Activated gamma-delta T cell treated with anti-CD3 and anti-CD28 coated beads, Interleukin-2, amount 50 U/mL, for 16 hours (primary cell): ENCODE measurements at places on chromosomes 4 and X.

GRCh38 chrX:106203315-106203714 lies 35.2 kb downstream of the PWWP3B start:
- DNase-seq = no peak

DNA sequence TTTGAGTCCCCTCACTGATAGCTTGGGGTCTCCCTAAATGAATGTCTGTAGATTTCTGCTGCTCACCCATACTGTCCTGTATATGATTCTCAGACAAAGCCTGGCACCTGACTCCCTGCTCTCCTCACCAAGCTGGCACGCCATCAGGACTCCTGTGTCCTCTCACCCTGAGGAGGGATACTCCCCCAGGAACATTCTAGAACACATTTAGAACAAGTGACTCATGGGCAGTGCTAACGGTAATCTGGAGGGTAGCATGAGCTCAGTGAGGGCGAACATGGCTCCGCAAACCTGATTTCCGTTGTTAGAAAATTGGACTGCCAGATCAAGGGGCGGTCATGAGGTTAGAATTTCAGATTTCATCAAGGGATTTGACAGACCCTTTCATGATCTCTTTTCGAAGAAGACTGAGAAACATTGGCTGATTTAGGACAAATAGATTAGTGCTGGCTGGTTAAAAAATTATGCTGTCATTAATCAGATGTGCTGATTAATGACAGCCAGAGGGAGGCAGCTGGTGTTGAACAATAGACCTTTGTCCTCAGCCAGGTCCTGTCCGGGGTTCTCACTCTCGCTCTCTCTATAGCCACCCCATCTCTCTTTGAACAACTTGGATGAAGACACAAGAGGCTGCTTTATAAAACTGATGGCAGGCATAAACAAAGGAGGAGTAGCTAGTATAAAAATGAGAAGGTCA lies 244.3 kb downstream of the PTTG2 start:
- DNase-seq = no peak

DNA sequence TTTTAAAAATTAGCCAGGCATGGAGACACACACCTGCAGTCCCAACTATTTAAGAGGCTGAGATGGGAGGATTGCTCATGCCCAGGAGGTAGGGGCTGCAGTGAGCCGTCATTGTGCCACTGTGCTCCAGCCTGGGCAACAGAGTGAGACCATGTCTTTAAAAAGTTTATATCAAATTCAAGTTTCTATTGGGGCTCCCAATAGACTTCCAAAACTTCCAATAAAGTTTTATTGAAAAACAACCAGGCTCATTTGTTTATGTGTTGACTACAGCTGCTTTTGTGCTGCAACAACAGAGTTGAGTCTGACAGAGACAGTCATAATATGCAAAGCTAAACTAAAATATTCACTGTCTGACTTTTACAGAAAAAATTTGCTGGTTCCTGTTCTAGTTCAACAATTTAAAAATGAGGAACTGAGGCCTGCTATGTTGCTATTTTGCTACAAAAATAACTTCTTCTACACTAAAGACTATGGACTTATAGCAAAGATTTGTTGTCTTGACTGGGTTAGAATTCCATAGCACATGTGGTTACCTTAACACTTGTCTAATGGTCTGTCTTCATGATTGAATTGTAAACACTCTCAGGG lies 63.3 kb upstream of the RELL1 start:
- DNase-seq = no peak

DNA sequence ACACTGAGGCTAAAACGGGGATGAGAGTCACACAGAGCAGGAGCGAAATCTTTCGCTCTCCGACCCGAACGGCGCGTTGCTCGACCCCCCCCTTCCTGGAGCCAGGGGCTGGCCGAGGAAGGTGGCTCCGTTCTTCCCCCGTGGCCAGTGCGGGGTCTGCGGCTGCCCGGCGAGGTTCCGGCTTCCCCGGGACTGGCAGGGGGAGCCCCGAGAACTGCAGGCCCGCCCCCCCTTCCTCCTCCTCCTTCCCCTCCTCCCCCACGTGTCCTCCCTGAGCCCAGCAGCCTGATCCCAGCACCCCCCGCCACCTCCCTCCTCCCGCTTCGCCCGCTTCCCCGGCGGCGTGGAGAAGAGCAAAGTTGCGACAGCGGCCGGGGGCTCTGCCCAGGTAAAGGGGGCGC lies 2.4 kb upstream of the BCORL1 start:
- DNase-seq = no peak
